ENCODE measurements at places on chromosomes 6 and 20. TPM values are rescaled to one million over a fixed set of nuclear protein-coding genes. Genes with fewer than 3 reads are reported as not detected.

- no peak for DNase-seq
These were observed 8.6 kb downstream of the MMP9 start for GRCh38 chr20:46017272-46017671.

The C6orf132 gene
- total RNA-seq: 0.04 TPM

DNA sequence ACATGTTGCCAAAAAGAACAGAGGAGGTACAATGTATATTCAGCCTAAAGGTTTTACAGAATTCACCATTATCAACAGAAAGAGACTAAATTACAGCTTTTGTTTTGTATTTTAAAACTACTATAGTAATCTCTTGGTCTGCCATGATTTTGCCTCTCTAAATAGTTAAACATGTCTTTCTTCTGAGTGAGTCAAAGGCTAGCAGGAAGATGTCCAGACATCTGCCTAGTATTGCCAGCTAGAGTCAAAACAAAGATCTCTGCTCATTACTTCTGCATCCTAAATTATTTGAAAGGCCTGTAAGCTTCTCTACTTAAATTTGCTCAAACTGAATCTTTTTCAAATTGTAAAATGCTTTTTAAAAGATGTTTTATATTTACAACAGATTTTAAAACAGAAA lies 8.8 kb downstream of the ASF1A start:
- DNase-seq: no peak

GRCh38 chr6:54595844-54596243 lies 250.7 kb upstream of the FAM83B start:
- DNase-seq: no peak

The PEDS1 gene
- total RNA-seq: 22.9 TPM

DNA sequence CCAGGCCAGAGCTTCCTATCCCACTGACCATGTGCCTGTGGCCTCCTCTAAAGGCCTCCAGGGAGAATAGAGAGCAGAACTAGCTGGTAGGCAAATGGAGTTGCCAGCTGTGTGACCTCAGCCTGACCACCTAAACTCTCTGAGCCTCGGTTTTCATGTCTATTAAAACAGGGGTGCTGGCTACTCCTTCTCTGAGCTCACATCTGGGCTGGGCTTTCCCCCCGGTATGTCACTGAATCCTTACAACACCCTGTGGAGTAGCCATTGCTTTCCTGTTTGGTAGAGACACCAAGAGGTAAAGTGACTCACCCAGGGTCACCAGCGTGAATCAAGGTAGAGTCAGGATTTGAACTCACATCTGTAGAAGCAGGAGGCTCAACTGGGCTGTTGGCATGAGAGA lies 132.1 kb downstream of the JPH2 start:
- DNase-seq: no peak

DNA sequence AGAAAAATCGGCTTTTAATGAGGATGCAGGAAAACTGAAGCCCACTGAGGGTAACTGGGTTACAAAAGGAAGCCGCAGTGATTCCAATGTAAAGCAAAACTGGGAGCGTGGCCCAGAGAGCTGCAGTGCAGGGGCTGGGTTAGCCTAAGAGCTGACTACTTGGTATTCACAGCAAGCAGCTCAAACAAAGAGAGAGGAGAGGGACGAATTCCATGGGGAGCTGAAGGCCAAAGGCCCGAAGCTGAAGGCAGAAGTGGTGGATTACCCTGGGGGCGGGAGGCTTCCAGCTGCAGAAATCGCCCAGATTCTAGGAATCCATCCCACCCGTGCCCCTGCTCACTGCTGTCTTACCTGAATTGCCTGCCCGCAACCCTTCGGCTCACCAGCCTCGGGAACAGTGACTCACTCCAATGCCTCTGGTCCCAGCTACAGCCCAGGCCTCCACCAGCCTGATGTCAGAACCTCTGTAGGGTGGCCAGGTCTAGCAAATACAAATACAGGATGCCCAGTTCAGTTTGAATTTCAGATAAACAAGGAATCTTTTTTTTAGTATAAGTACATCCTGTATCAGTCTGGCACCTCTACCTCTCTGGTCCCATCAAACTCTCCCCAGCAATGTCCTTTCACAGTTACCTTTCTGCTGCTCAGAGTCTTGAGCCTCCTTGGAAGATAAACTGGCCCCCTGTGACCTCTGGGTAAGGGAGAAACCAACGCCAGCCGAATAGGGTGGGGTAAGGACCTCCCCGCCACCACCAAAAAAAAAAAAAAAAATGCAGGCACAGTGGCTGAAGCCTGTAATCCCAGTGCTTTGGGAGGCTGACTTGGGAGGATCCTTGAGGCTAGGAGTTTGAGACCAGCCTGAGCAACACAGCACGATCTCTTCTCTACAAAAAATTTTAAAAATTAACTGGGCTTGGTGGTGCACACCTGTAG lies 14.6 kb upstream of the ZMYND8 start:
- no peak for DNase-seq

DNA sequence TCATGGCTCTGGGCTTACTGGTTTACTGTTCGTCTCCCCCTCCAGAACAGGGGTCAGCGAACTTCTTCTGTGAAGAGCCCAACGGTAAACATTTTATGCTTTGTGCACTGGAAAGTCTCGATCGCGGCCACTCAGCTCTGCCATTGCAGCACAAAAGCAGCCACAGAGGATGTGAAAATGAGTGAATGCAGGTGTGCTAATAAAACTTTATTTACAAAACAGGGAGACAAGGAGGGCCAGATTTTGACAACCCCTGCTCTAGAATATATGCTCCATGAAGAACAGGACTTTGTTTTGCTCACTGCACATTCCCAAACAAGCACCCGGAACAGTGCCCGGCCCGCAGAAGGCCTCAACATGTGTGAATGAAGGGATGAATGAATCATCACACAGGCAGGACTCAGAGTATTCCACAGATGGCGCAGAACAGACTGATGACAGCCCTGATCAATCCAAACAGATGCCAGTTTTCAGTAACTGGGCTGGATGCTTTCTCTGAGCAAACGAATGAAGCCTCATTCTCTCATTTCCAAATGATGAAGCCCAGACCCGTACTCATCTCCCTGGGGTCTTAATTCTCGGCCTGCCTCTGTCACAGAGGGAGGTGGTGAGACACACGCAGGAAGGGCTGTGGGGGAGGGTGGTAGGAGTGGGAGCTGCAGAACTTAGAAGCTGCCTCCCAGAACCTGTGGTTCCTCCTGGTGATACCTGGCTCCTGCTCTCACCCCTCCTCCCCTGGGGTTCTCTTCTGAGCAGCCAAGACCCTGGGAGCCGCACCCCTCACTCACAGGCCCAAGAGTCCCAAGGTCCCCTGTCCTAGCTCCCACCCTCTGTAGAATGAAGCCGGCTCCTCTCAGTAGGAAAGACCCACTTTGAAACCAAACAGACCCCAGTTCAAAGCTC lies 196.4 kb downstream of the PREX1 start:
- DNase-seq: no peak
